Cortex of kidney (tissue), 1 donor: ENCODE measurements at places on chromosomes 1 and 21.

- no peak for DNase-seq
Observed at GRCh38 chr1:172726740-172727139, 67.8 kb downstream of the FASLG start.

- DNase-seq, result no peak
Observed at GRCh38 chr1:32239337-32239736, 7.7 kb upstream of the FAM167B start.

- DNase-seq, result no peak
Observed at GRCh38 chr1:52544665-52545525, 8.0 kb downstream of the TUT4 start.

DNA sequence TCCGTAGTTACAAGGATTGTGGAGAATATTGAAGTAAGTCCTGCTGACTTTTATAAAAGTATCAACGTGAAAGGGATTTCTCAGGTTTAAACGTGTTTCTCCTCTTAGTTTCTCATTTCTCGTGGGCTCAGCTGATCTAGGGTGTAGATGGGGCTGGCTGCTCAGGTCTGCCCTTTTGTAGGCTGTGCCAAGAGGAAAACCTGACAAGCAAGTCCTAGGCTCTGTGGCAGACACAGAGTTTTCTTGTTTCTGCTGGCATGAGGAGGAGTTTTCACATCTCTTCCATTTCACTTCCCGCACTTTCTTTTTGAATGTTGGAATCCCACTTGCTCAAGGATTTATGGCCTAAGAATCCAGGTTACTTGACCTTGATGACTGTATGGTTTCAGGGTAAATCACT, 14.8 kb downstream of the VPS13D start:
- no peak for DNase-seq

GRCh38 chr21:34946385-34946840, 102.7 kb downstream of the RUNX1 start:
- no peak for DNase-seq

- no peak for DNase-seq
Observed at GRCh38 chr1:150760013-150760412, 5.6 kb downstream of the CTSS start.

GRCh38 chr1:230787471-230787870, 40.3 kb downstream of the CAPN9 start:
- DNase-seq, result no peak

- DNase-seq, result no peak
Observed at GRCh38 chr1:12383001-12383400, 153.2 kb downstream of the VPS13D start.

- DNase-seq, result no peak
Observed at GRCh38 chr1:220879076-220879508, at the start of gene HLX. HLX (plus strand) TSS chr1:220879443; CDS start chr1:220879858, 415 bp downstream.

GRCh38 chr1:33842348-33842747, 21.5 kb upstream of the HMGB4 start:
- DNase-seq, result no peak

GRCh38 chr1:119675349-119676345, 27.6 kb upstream of the ZNF697 start:
- DNase-seq, result no peak

GRCh38 chr1:37867784-37868183, 8.4 kb upstream of the MTF1 start:
- DNase-seq, result no peak

DNA sequence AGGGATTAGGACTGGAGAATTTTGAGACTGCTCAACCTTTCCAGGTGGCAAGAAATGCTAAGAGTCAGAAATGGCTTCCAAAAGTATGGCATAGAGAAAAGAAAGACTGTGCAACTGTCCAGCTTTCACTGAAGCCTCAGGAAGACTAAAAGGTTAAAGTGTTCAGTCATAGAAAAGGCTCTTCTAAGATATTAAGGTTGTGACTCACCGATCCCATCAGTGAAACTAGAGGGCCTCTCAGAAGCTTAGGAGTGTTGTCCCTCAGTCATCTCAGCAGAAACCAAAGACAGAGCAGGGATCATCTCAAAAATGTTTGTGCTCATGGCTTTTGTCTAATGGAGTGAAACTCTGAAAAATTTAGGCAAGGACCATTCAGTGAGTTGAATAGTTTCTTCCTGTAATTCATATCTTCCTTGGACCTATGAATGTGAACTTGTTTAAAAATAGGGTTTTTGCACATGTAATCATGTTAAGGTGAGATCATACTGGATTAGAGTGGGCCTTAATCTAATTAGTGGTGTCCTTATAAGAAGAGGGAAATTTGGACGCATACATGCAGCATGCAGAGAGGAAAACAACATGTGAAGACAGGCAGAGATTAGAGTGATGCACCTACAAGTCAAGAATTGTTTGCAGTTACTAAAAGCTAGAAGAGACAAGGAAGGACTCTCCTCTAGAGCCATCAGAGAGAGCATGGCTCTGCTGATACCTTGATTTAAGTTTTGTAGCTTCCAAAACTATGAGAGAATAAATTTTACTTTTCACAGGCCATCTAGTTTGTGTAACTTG, 71.3 kb downstream of the RPE65 start:
- DNase-seq, result no peak

DNA sequence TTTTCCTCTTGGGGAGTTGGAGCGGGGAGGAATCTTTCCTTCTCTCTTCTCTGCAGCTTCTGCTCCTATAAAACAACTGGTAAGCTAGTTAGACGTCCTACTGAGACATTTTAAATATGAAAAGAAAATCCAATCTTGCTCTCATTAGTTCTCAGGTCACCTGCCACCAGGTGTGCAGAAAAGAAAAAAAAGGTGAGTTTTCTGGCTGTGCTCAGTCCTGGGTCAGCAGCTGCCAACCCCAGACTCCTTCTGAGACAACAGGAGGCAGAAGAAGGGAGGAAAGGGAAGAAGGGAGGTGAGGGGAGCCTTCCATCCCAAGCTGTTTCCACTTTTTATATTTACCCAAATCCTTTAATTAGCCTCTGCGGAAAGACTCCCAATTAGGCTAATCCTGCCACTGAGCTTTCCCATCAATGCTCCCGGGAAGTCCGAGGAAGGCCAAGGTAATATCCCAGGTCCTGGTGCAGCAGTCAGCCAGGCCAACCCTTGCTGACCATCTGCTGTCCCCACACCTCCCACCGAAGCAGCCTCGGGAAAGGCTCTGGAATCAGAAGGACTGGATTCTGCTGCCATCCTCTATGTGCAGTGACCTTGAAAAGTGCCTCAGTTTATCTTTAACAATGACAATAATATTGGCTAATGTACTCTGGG, 33.4 kb downstream of the GLIS1 start:
- DNase-seq, result no peak

- DNase-seq, result no peak
Observed at GRCh38 chr1:222167111-222167510, 380.8 kb downstream of the HHIPL2 start.

- DNase-seq, result no peak
Observed at GRCh38 chr1:21681426-21681825, 12.3 kb upstream of the RAP1GAP start.

- DNase-seq, result no peak
Observed at GRCh38 chr1:226973371-226973897, 33.3 kb downstream of the COQ8A start.

- no peak for DNase-seq
Observed at GRCh38 chr1:42947965-42948732, 10.5 kb downstream of the SLC2A1 start.

- no peak for DNase-seq
Observed at GRCh38 chr1:204211046-204211445, 2.7 kb downstream of the GOLT1A start.
